ENCODE measurements at places on chromosomes 5 and 9. TPM values are rescaled to one million over a fixed set of nuclear protein-coding genes. Genes with fewer than 3 reads are reported as not detected.

The SEMA6A gene
- not detected for total RNA-seq

The FOXD4L6 gene
- not detected for total RNA-seq

The RNF180 gene
- 0.29 TPM for total RNA-seq

The CCL27 gene
- not detected for total RNA-seq

The AQP3 gene
- total RNA-seq: 21.4 TPM

The HTR1A gene
- total RNA-seq: not detected

The MAN2A1 gene
- total RNA-seq: 17.3 TPM

The IL17B gene
- not detected for total RNA-seq

The LEAP2 gene
- total RNA-seq: 1.0 TPM

The LHX2 gene
- total RNA-seq: 5.0 TPM

The FSD1L gene
- total RNA-seq: 6.0 TPM

The ANKDD1B gene
- 0.14 TPM for total RNA-seq

The INSL4 gene
- 16.3 TPM for total RNA-seq

The PCDHB3 gene
- not detected for total RNA-seq

The NTNG2 gene
- 3.2 TPM for total RNA-seq

The FER gene
- 6.2 TPM for total RNA-seq

The CYSRT1 gene
- total RNA-seq: 4.1 TPM

The F12 gene
- total RNA-seq: 23.9 TPM

The GABBR2 gene
- 0.34 TPM for total RNA-seq

The GLDC gene
- total RNA-seq: 14.1 TPM

The WDR38 gene
- total RNA-seq: not detected

The IRX2 gene
- 1.8 TPM for total RNA-seq

The C1QTNF2 gene
- total RNA-seq: not detected

The SPINK14 gene
- total RNA-seq: not detected

The LCN10 gene
- not detected for total RNA-seq

The ECSCR gene
- not detected for total RNA-seq

The HMCN2 gene
- total RNA-seq: not detected

The SPINK13 gene
- total RNA-seq: not detected

The PCSK5 gene
- 0.93 TPM for total RNA-seq

The OBP2B gene
- not detected for total RNA-seq

The FBP2 gene
- total RNA-seq: not detected

The PRRT1B gene
- 0.70 TPM for total RNA-seq

The SPATA31D4 gene
- total RNA-seq: not detected

The CCDC69 gene
- 1.0 TPM for total RNA-seq

The PCDHA13 gene
- not detected for total RNA-seq

The GRM6 gene
- not detected for total RNA-seq

The ADAMTSL1 gene
- total RNA-seq: not detected

The SLC27A4 gene
- 51.7 TPM for total RNA-seq

The PCDHB12 gene
- not detected for total RNA-seq

The ST8SIA4 gene
- total RNA-seq: 0.22 TPM

The NSA2 gene
- total RNA-seq: 144 TPM

The CAMK2A gene
- total RNA-seq: 1.1 TPM

The RNF183 gene
- not detected for total RNA-seq

The TLR4 gene
- 0.13 TPM for total RNA-seq

The NTRK2 gene
- total RNA-seq: 0.04 TPM

The SLC6A7 gene
- total RNA-seq: not detected

The SYK gene
- 0.04 TPM for total RNA-seq

The PCSK1 gene
- 0.16 TPM for total RNA-seq

The AUH gene
- 10.3 TPM for total RNA-seq

The BARX1 gene
- total RNA-seq: 13.6 TPM

The DBH gene
- not detected for total RNA-seq

The SPRY4 gene
- 7.1 TPM for total RNA-seq

The ARID3C gene
- not detected for total RNA-seq

The ANXA2R gene
- 3.2 TPM for total RNA-seq

The MUSK gene
- total RNA-seq: not detected

The GLRA1 gene
- total RNA-seq: not detected

Measured in A549 treated with ZK216348 at 1 μM for 4 hours (cell line).